ENCODE measurements at places on chromosomes 13 and 19.

DNA sequence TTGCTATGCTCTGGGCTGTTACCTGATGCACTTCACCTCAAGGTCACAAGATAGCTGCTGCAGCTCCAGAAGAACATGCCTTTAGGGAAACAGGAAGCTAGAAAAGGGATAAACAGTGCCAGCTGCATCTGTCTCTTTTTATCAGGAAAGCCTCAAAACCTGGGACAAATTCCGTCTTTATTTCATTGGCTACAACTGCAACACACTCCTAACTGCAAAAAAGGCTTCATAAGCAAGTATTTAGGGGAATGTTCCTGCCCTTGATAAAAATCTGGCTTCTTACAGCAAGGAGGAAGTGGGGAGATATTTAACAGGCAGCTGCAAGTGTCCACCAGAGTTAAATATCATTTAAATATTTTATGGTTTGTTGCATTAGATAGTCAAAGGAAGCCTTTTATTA lies 34.2 kb upstream of the SERTM1 start:
- no peak for DNase-seq

DNA sequence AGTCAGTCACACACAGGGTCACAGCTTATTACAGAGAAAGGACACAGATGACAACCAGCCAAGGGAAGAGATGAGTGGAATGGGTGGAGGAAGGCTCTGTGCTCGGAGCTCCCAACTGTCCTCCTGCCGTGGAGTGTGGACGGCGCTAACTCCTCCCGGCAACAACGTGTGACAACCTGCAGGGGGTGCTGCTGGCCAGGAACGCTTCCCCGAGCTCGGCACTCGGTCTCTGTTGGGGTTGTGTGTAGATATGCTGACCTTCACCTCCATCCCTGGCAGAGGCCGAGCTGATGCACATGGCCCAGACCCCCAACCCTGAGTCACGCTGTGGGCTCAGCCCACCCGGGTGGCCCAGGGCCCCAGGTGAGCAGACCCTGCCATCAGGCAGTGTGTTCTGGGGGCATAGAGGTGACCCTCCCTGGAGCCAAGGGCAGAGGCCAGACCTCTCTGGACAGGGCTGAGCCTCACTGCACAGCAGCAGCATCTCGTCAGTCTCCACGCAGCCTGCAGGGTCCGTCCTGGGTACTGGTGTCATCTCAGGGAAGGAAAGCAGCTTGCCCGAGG lies 14.1 kb downstream of the ZNF444 start:
- no peak for DNase-seq

DNA sequence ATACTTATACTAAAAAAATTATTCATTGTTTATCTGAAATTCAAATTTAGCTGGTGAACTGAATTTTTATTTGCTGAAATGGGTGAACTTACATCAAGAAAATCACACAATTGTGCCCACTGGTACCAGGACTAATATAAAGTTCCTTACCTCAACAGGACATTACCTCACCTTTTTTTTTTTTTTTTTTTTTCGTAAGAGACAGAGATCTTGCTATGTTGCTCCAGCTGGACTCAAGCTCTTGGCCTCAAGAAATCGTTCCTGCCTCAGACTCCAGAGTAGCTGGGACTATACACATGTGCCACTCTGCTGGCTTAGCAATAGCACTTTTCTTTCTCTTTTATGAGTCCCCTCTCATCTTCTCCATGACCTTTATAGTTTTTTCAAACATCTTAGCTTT lies 22.5 kb upstream of the NDFIP2 start:
- no peak for DNase-seq

GRCh38 chr19:17737690-17738153 lies 13.6 kb upstream of the FCHO1 start:
- DNase-seq = no peak

- DNase-seq = no peak
These were observed 764 bp downstream of the ZNF626 start for GRCh38 chr19:20660473-20661140.

DNA sequence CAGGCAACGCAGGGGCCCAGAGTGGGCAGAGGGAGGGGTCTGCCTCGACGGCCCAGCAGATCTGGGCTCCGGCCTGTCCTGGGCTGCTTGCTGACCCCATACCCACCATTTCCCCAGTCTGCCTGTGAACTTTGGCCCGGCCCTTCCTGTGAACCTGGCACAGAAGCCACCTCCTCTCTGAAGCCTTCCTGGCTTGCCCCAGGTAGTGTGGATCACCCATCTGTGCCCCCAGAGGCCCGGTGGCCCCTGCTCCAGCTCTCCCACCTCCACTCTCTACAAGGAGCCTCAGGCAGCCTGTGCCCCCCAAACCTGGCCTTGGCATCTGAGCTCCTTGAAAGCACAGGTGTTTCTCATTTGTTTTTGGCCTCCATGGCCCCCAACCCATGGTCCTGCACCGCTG lies 15.7 kb downstream of the PLEKHF1 start:
- no peak for DNase-seq

DNA sequence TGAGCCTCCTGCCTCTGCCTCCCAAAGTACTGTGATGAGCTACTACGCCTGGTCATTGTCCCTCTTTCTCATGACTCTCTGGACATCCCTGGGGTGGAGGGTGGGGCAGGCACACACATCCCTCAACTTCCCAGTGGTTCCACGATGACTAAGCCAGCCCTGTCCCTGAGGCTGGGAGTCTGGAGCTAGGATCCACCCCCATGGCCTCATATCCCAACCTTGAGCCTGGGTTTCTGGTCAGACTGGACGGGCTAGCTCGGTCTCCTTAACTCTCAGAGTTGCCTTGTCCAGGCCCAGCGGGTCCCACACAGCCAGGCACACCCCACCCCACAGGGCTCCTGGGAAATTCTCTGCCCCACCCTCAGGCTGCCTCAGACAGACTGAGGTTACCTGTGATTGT lies 19.6 kb downstream of the IER2 start:
- DNase-seq = no peak

DNA sequence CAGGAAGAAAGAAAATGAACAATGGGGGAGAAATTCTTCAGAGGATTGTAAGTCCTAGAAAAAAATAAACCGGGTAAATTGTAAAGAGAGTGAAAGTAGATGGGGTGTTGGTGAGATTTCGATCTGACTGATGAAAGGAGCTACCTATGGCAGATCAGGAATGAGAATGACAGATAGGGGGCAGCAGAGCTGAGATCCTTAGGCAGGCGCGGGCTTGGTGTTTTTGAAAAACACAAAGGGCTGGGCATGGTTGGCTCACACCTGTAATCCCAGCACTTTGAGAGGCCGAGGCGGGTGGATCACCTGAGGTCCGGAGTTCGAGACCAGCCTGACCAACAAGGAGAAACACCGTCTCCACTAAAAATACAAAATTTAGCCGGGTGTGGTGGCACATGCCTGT lies 1468.6 kb upstream of the SLC10A2 start:
- DNase-seq = no peak

All from stimulated activated naive CD4-positive, alpha-beta T cell treated with Interleukin-2 at 50 U/mL for 16 hours (primary cell).